KG1 (cell line): ENCODE measurements at places on chromosomes 4 and X.

GRCh38 chr4:20509315-20509714, 190.9 kb upstream of the PACRGL start:
- DNase-seq, result no peak

DNA sequence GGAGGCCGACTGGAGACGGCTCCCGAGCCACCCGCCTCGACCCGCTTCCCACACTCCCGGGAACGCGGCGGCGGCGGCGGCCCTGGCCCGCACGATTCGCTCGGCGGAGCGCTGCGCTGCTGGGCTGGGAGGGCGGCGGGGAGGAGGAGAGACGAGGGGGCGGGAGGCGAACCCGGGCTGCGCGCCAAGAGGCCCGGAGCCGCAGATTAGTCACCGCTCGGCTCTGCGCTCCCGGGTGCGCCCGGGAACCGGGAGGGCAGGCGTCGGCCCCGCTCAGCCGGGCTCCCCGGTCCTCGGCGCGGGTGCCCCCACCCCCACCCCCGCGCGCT, 11.2 kb upstream of the BCOR start:
- no peak for DNase-seq

- DNase-seq, result no peak
Observed at GRCh38 chr4:159358226-159358625, 255.3 kb downstream of the RAPGEF2 start.

GRCh38 chr4:108141213-108141950, 27.4 kb downstream of the LEF1 start:
- no peak for DNase-seq

GRCh38 chrX:12304261-12304660, 166.0 kb downstream of the FRMPD4 start:
- no peak for DNase-seq

- no peak for DNase-seq
Observed at GRCh38 chr4:114782415-114783214, 184.0 kb downstream of the UGT8 start.

GRCh38 chr4:16641971-16642370, 256.5 kb downstream of the LDB2 start:
- no peak for DNase-seq

DNA sequence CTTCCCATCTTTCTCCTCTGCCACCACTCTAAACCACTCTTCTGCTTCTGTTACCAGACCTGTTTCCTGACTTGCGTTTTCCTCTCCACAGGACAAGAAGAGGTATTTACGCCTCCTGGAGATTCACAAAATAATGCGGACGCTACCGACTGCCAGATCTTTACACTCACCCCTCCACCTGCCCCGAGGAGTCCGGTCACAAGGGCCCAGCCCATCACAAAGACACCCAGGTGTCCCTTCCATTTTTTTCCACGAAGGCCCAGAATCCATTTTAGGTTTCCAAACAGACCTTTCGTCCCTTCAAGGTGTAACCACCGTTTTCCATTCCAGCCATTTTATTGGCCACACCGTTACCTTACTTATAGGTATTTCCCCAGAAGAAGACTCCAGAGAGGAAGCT, 8.2 kb downstream of the ODAPH start:
- no peak for DNase-seq

GRCh38 chrX:76064825-76065224, 108.0 kb upstream of the PBDC1 start:
- DNase-seq, result no peak

GRCh38 chr4:130071746-130072145, 975.8 kb downstream of the C4orf33 start:
- DNase-seq, result no peak

GRCh38 chrX:150533863-150534262, 34.6 kb upstream of the MTM1 start:
- DNase-seq, result no peak

- DNase-seq, result peak; percentile 69
Observed at GRCh38 chr4:47122592-47123291, 91.4 kb downstream of the GABRB1 start.

DNA sequence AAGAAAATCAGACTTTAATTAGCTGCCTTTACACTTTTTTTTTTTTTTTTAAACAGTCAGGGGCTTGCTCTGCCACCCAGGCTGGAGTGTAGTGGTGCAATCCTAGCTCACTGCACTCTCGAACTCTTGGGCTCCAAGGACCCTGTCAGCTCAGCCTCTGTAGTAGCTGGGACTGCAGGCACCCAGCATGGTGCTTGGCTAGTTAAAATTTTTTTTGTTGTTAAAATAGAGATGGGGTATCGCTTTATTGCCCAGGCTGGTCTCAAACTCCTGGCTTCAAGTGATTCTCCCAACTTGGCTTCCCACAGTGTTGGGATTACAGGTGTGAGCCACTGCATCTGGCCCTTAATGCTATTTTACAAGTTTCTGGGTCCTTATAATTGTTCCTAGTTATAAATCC, 359.1 kb downstream of the SPRY1 start:
- DNase-seq, result no peak

- DNase-seq, result peak; percentile 27
Observed at GRCh38 chr4:73653695-73654106, 33.5 kb upstream of the RASSF6 start.

DNA sequence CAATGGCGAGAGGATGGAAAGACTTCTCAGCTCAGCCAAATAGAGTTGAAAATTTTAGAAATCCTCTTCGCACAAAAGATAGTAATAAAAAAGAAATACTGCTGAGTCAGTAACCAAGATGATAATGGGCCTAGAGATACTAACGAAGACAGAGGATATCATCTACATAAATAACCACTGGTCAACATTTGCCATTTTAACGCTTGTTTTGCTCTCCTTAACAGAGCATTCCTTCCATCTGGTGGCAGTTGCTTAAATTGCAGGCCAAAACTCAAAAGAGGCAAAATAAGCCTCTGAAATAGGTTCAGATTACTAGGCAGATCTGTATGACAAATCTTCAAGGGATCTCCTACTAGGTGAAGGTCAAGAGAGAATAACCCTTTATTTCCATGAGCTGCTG, 51.7 kb upstream of the MCF2 start:
- no peak for DNase-seq

DNA sequence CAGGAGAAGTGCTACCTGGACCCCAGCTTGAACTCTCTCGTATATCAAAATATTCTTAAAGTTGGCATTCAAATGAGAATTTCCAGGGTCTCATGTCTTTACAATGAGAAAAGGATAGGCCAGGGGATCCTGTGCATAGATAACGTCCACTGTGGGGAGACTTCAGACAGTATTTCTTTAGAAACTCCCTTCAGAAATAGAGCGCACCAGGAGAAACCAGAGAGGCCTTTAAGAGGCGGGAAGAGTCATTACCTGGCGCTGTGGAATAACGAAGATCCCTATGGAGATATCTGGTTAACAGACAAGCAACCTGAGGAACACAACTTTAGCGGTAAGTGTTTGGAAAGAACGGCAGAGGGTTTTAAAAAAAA, 600 bp downstream of the RADX start:
- DNase-seq, result no peak

DNA sequence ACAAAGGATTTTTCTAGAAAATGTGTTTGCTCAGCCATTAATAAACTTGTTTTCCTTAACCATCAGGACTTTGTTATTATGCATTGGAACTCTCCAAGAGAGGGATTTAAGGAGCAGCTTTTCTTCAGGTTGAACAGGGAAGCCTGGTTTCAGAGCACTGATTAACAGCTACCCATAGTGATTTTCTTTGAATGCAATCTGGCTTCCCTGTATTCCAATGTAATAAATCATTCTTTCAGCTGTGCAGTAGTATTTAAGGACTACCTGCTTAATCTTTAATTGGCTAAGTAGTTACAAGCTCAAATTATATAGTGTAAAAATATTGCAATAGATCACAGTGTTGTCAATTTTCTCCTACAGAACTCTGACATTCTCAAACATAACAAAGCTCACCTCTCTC, 77.5 kb downstream of the TMEM156 start:
- DNase-seq, result no peak

GRCh38 chr4:8168232-8168631, 9.6 kb upstream of the ABLIM2 start:
- DNase-seq, result no peak
